ENCODE measurements at places on chromosomes 1 and 21.

DNA sequence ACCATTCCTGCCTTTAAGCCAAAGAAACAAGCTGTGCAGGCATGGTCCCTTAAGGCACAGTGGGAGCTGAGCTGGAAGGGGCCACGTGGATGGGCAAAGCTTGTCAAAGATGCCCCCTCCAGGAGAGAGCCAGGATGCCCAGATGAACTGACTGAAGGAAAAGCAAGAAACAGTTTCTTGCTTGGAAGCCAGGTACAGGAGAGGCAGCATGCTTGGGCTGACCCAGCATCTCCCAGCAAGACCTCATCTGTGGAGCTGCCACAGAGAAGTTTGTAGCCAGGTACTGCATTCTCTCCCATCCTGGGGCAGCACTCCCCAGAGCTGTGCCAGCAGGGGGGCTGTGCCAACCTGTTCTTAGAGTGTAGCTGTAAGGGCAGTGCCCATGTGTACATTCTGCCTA is 1.3 kb upstream of the SLC50A1 start:
- no peak for DNase-seq

DNA sequence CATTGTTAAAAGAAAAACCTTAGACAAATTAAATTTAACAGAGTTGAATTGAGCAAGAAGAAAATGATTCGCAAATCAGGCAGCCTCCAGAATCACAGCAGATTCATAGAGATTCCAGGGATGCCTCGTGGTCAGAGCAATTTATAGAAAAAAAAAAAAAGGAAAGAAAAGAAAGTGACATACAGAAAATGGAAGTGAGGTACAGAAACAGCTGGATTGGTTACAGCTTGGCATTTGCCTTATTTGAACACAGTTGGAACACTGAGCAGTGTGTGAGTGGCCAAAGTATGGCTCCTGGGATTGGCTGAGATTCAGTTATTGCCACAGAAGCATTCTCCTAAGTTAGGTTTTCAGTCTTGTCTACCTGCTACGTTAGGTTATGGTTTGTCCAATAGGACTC is 9.1 kb upstream of the C21orf91 start:
- DNase-seq = no peak

GRCh38 chr1:185152187-185152767 is 4.5 kb downstream of the TRMT1L start:
- no peak for DNase-seq

- DNase-seq = no peak
Observed at GRCh38 chr1:197464044-197464443, 196.0 kb downstream of the CRB1 start.

DNA sequence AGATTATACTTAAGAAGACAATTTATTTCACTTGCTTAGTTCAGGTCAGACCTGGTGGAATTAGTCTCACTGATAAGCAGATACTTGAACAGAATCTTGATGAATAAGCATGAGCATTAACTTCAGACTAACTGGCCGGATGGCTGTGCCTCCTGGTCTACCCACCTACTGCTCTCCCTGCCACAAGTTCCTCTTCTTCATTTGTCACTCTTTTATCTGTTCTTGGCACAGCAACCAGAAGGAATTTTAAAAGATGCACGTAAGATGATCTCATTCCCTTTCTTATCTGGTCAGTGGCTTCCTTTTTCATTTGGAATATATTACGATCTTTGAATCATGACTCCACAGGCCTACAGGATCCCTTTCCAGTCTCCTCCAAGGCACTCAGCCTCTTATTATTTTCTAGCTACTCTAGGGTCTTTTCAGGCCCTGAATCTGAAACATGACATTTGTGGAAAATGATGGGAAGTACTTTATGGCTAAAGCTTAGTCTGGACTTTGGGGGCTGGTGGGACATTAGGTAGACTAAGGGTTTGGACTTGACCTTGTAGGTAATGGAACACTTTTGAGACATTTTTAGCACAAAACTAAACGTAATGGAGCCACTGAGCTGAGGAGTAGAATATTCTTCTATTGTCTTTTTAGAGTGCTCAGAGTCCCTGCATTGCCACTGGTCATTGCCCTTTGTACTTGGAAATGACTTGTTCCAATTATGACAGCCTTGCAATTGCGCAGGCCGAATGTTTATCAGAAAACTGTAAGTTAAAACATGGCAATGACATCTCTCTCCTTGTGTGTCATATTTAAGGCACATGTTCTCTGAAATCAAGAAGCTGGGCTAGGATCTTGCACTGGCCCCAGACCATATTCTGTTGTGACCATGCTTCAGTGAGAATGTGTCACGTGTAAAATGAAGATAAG is 16.0 kb downstream of the ST6GALNAC3 start:
- DNase-seq = no peak

- DNase-seq = no peak
Observed at GRCh38 chr21:31675960-31676359, 16.5 kb downstream of the SOD1 start.

DNA sequence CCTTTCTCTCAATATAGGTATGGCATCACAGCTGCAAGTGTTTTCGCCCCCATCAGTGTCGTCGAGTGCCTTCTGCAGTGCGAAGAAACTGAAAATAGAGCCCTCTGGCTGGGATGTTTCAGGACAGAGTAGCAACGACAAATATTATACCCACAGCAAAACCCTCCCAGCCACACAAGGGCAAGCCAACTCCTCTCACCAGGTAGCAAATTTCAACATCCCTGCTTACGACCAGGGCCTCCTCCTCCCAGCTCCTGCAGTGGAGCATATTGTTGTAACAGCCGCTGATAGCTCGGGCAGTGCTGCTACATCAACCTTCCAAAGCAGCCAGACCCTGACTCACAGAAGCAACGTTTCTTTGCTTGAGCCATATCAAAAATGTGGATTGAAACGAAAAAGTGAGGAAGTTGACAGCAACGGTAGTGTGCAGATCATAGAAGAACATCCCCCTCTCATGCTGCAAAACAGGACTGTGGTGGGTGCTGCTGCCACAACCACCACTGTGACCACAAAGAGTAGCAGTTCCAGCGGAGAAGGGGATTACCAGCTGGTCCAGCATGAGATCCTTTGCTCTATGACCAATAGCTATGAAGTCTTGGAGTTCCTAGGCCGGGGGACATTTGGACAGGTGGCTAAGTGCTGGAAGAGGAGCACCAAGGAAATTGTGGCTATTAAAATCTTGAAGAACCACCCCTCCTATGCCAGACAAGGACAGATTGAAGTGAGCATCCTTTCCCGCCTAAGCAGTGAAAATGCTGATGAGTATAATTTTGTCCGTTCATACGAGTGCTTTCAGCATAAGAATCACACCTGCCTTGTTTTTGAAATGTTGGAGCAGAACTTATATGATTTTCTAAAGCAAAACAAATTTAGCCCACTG is 11.5 kb downstream of the HIPK1 start:
- DNase-seq = peak; percentile 34

DNA sequence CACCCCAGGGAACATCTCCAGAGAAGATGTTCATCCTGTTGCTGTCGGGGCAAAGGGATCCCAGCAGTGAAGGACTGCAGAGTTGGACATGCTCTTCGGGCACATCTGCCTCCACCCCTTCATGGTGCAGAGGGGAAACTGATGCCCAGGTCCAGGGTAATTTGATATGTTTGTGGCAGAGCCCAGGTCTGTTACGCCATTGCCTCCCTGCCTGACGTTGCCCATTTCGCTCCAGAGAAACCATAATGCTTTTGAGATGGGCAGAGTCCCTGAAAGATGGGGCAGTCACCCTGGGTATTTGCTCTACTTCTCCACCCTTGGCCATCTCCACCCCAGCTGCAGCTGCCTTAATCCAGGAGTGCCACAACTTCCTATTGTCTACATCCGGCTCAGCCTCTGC is 290.4 kb upstream of the POU3F1 start:
- no peak for DNase-seq

DNA sequence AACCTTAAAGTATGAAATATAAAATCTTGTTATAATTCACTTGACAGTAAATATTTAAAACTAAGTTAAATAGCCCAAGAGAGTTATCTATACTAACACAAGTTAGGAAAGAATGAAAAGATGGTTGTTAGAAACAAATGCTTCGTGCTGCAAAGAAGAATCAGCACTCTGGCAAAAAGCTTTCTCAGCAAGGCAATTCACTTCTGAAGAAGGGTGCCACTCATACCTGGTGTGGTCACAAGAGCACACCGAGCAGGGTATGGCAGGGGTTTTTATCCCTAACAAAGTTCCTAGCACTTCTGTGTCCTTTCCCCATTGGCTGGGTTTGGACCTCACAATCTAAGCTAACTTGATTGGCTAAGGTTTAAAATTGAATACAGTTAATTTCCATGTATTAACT is 121.0 kb downstream of the MAGI3 start:
- no peak for DNase-seq

- no peak for DNase-seq
Observed at GRCh38 chr1:159647616-159648015, 60.0 kb downstream of the APCS start.

GRCh38 chr1:231964241-231964640 is 337.7 kb downstream of the DISC1 start:
- no peak for DNase-seq

GRCh38 chr21:46622226-46622625 is 13.2 kb upstream of the PRMT2 start:
- no peak for DNase-seq

DNA sequence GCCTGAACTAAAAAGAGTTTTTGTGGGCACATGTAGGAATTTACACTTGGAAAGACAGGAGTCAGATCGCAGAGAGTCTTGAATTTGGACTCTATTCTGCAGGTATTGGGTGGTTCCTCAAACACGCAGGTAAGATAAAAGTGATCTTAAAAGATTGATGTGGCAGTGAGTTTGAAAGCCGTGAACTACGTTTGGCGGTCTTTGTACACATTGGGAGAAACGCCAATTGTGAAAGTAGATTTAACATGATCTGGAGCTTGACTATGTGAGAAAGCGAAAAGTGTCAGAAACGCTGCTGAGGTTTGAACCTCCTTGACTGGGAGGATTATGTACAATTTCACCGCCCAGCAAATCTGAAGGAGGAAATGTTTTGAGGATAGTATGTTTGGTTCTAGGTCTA is 1.5 kb upstream of the PPP2R5A start:
- DNase-seq = no peak

DNA sequence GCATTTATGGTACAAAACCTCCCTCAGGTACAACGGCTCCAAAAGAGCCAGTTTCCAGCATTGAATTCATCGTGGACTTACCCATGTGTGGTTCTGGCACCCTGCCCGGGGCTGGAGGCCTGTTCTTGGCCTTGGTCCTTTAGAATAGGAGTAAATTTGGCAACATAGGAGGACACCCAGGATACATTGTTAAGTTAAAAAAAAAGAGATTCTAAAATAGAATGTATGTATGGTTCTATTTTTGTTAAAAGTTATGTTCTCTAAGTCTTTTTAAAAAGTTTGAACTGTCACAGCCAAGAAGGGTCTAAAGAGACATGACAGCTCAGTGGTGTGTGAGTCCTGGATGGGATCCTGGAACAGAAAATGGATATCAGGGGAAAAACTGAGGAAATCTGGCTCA is 25.9 kb downstream of the EPHX1 start:
- no peak for DNase-seq

- DNase-seq = no peak
Observed at GRCh38 chr21:43894206-43894577, 29.2 kb downstream of the AGPAT3 start.

DNA sequence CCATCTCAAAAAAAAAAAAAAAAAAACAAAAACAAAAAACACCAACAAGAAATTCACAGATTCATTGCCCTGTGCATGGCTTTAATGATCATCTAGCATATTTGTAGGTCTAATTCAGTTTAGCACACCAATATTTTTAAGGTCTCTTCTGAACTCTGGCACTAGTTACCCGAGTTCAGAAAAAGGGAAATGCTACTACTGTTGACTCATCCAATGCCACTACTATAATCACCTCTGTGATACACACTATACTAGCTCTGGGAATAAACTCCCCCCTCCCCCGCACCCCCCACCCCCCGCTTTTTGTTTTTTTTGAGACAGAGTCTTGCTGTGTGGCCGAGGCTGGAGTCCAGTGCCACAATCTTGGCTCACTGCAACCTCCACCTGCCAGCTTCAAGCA is 55.6 kb downstream of the FBXO42 start:
- no peak for DNase-seq

DNA sequence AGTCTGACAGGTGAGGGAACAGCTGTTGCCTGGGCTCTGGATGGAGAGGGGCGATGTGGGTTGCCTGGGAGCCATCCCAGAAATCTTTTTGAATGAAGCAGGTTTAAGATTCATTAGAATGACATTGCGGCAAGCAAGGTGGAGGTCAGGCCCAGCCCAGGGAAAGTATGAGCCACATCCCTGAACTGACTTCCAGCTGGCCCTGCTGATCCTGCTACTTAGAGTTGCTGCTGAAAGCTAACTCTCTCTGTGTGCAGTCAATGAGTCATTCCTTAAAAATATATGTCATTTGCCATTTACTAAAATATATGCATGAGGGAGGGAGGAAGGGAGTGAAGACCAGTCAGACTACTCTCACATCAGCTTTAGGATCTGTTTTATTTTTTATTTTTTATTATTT is 54.3 kb upstream of the RAB3GAP2 start:
- DNase-seq = no peak

- no peak for DNase-seq
Observed at GRCh38 chr1:206890125-206891060, 6.8 kb upstream of the IL24 start.

GRCh38 chr1:192858456-192858855 is 49.6 kb downstream of the RGS2 start:
- no peak for DNase-seq

GRCh38 chr21:27425574-27425973 is 458.7 kb upstream of the ADAMTS5 start:
- DNase-seq = no peak

- no peak for DNase-seq
Observed at GRCh38 chr1:244314921-244315559, 136.7 kb downstream of the ADSS2 start.

DNA sequence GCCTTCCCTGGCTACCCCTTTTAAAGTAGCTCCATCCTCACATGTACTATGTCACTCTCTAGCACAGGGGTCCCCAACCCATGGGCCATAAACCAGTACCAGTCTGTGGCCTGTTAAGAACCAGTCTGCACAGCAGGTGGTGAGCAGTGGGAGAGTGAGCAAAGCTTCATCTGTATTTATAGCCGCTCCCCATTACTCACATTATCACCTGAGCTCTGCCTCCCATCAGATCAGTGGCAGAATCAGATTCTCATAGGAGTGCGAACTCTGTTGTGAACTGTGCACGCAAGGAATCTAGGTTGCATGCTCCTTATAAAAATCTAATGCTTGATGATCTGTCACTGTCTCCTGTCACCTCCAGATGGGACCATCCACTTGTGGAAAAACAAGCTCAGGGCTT is 116.6 kb upstream of the FOXD3 start:
- DNase-seq = no peak

GRCh38 chr1:151783796-151784195 is 6.5 kb downstream of the TDRKH start:
- no peak for DNase-seq

DNA sequence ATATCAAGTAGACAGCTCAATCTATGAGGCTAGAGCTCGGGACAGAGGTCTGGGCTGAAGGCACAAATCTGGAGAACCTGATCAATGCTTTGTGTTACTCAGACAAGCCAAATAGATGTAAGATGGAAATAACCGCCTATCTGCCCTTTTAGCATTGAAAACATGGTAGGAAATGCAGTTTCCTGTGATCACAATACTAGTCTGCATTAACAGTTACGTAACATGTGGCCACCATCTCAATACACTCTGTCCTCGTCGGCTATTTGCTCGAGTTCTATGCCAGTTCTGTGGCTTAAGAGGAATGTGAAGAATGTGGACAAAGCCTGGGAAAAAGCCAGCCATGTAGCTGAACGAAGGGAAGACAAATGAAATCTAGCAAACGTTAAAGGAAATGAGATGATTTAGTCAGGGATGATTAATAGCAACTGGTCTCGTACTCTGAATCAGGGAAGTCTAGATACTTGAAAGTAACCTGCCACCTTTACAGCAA is 73.3 kb downstream of the HSF2BP start:
- DNase-seq = no peak

- DNase-seq = no peak
Observed at GRCh38 chr1:74323937-74324473, 88.8 kb downstream of the TNNI3K start.

Data from T-helper 17 cell (primary cell).